Activated T-cell treated with anti-CD3 and anti-CD28 coated beads, Interleukin-2, amount 50 U/mL, for 4 hours (primary cell): ENCODE measurements at places on chromosomes 11 and 22. TPM values are rescaled to one million over a fixed set of nuclear protein-coding genes. Genes with fewer than 3 reads are reported as not detected.

- no peak for DNase-seq
These were observed 36.1 kb downstream of the GNB1L start for GRCh38 chr22:19818324-19819207.

DNA sequence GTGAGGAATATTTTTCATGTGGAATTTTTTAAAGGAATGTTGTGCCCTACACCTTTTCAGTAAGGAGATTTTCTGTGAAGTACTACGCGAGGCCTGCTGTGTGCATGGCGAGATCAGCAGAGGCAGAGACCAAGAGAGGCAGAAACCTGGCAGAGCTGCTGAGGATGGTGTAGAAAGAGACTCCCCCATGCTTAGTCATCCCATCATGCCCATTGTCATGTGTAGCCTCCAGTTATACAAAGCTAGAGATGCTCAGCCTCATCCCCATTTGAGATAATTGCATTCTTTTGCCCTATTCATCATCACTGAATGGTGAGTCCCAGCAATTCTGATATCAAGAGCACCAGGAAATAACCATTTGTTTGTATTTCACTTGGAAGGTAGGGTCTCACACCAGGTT, 3.0 kb upstream of the MS4A7 start:
- DNase-seq: no peak

DNA sequence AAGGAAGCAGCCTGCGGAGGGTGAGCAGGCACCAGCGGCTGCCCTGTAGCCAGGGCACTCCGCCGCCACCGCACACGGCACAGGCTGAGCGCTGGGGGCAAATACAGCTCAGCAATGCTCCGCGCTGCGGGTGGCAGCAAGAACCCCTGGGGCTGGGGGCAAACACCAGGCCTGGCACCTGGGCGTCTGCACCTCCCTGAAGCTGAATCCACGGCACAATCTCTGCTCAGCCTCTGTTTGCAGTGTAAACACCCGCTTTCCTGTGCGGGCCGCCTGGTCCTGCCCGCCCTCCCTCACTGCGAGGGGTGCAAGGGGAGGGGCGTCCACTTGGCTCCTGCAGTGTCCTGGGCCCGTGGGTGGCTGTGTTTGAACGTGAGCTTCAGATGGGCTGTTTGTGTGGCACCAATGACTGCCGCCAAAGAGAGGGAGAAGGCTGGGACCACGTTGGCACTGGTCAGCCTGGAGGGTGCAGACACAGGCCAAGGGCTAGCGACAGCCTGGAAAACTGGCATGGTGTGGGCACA, 14.8 kb upstream of the MPPED1 start:
- DNase-seq: no peak

DNA sequence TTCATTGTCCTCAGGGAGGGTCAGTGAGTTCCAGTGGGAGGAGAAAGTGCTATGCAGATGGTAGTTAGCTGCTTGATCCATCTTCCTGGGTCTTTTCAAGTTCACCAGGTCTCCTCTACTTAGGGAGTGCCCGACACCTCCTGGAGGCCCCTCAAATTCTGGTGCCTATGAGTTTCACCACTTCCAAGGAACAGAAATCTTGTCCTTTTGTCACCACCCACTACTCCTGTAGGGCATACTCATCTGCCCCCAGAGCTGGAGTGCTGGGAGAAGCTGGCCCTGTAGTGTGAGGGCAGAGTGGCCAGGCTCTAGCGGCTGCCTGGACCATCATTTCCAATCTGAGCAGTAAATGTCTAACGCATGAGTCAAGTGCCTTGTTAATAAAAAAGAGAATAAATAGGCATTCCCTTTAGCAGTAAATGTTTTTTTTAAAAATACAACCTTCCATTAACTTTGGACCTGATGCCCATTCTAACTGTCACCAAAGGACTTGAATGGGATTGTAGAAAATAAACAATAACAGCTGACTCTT, 12.5 kb downstream of the IRAG1 start:
- DNase-seq: no peak

- no peak for DNase-seq
These were observed 45.7 kb downstream of the NAT10 start for GRCh38 chr11:34151166-34151565.

DNA sequence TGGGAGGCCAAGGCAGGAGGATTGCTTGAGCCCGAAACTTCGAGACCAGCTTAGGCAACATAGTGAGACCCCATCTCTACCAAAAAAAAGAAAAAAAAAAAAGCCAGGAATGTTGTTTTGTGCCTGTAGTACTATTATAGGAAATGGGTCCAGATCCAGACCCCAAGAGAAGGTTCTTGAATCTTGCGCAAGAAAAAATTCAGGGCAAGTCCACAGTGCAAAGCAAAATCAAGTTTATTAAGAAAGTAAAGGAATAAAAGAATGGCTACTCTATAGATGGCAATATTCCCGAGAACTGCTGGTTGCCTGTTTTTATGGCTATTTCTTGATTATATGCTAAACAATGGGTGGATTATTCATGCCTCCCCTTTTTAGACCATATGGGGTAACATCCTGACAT, 51.2 kb upstream of the RDX start:
- DNase-seq: no peak

- no peak for DNase-seq
These were observed 7.8 kb downstream of the UNC93B1 start for GRCh38 chr11:67996051-67996450.

CHADL gene
- total RNA-seq: 0.86 TPM

CLNS1A gene
- total RNA-seq: 145 TPM

GSC2 gene
- total RNA-seq: not detected

POTEH gene
- not detected for total RNA-seq

ELFN2 gene
- total RNA-seq: 0.05 TPM

SCGB1C1 gene
- not detected for total RNA-seq
